EH (cell line): ENCODE measurements at places on chromosomes 12 and 14.
A peak's percentile ranks its signal among the peaks of the same experiment; 100 is the strongest.

DNA sequence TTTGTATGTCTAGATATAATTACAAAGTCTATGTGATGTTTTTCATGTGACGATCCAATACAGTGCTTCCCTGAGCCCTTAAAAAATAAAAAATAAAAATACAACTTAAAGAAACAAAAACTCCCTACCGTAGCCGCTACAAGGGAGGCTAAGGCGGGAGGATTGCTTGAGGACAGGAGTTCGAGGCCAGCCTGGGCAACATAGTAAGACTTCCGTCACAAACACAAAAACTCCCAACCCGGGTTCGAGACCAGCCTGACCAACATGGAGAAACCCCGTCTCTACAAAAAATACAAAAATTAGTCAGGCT, 669 bp upstream of the CDKN3 start:
- DNase-seq = no peak

DNA sequence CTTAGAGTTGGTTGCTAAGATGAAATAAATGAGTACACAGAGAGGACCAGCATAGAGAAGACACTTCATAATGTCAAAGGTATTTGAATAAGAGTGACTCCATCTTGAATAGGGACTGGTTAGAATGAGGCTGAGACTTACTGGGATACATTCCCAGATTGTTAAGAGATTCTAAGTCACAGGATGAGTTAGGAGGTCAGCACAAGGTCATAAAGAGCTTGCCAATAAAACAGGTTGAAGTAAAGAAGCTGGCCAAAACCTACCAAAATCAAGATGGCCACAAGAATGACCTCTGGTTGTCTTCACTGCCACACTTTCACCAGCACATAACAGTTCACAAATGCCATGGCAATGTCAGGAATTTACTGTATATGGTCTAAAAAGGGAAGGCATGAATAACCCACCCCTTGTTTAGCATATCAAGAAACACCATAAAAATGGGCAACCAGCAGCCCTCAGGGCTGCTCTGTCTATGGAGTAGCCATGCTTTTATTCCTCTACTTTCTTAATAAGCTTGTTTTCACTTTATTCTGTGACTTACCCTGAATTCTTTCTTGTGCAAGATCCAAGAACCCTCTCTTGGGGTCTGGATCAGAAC, 8.3 kb upstream of the SERPINA1 start:
- DNase-seq = peak; percentile 57

GRCh38 chr12:124901003-124901402, 13.4 kb downstream of the UBC start:
- peak; percentile 42 for DNase-seq

DNA sequence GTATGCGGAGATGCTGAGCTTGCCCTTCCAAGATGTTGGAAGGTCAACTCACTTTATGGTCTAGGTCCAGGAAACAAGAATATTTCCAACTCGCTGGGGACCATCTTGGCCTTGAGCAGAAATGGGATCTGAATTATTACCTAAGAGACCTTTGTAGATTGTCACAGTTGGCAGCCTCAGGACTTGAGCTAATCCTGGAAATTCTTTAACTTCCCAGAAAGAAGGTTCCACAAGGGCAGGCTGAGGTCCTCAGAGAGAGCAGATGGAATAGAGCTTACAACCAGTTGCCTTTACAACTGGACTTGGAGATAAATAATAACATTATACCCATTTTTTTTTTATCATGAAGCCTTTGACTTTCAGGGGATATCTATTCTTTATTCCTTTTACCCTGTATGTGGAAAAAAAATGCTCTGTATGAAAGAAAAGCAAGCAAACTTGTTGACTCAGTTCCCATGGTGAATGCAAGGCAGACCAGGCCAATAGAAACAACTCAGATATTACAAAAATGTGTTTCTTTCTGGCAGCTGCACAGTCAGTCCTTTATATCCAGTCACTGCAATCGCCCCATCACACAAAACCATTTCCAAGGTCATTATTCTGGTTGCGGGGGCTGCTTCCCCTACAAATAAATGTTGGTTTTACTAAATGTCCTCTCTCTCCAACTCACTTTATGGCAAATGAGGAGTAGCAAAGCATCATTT, 401.4 kb downstream of the ZFP36L1 start:
- peak; percentile 84 for DNase-seq

DNA sequence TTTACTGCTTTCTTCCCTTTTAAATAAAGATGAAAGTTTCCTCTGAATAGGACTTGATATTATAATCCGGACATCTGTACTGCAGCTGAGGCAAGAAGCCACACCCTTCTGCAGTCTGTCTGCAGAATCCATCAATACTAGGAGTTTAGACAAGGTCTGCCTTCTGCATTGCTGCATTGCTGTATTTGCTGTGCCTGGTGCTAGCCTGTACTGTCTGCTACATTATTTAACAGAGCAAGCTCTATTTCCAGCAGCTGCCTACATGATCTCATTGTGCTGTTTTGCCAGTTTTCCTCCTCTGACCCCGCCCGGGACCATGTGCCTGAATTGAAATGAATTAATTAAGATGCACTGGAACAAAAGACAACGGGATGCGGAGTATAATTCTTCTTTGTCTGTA, 1.7 kb downstream of the TUBA1A start:
- peak; percentile 54 for DNase-seq

- DNase-seq = no peak
Measured at GRCh38 chr12:118625050-118625675, 248.8 kb downstream of the SUDS3 start.

DNA sequence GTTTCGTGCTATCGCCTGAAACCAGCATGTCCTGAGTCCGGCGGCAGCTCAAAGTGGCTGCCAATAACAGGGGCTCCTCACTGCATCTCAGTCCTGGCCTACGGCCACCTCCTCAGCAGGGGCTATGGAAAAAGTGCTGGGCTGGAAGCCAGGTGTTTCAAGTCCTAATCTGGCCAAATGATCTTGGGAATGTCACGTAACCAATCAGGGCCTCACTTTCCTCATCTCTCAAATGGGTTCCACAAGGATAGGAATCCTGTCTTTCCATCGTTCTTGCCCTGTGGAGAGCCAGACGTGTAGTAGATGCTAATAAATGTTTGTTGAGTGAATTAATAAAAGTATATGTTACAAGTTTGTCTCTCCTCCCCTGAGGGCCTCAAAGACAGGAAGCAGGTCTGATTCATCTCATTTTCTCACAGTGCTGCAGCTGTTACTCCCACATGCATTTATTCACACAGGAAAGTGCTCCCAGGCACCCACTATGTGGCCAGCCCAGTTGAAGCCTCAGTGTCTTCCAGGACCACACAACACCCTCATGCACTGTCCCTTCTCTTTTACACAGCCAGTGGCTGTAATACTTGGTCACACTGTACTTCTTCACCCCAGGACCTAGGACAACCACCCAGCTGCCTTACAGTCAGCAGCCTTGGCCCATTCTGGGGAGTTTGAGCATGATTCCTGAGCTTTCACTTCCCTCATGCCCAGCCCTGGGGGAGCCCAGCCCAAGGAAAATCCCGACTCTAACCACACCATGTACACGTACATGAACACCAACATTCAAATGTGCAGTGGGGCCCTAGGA, 5.0 kb downstream of the CMKLR1 start:
- peak; percentile 34 for DNase-seq

- peak; percentile 76 for DNase-seq
Measured at GRCh38 chr12:11652351-11653040, 3.0 kb downstream of the ETV6 start.

DNA sequence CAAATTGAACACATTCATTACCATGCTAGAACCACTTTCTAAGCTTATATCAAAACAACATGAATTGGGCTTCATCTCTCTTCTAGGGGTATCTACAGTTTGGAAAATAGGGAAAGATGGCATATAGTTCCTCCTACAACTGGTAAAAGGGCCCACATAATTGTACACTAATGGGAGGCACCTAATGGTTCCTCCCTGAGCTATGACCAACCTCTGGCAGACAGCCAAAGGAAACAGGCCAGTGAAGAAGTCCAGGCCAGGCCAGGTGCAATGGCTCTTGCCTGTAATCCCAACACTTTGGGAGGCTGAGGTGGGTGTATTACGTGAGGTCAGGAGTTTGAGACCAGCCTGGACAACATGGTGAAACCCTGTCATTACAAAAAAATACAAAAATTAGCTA, 23.2 kb upstream of the APOF start:
- DNase-seq = no peak

- no peak for DNase-seq
Measured at GRCh38 chr12:6031001-6031400, 85.9 kb upstream of the ANO2 start.

GRCh38 chr12:107311682-107312081, 218.3 kb upstream of the CRY1 start:
- no peak for DNase-seq

GRCh38 chr12:119877639-119877948, 474 bp upstream of the CIT start:
- DNase-seq = no peak

DNA sequence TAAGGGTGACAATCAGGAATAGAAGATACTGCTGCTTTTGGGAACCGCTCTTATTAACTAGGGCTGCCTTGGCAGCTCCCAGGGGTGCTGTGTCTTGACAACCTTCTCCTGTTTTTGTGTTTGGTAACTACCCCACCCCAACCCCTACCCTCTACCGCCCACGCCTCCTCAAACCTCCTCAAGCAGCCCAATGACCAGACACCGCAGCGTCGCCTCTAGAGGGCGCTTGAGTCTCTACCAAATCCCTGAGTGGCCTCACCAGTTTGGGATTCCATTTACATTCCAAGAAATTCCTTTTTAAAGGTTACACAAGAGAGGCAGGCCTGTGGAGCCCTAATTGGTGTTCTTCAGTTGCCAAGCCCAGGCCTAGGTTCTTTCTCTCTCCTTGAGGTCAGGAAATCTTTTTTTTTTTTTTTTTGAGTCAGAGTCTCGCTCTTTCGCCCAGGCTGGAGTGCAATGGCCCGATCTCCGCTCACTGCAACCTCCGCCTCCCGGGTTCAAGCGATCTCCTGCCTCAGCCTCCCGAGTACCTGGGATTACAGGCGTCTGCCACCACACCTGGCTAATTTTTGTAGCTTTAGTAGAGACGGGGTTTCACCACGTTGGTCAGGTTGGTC, 72.4 kb upstream of the USP44 start:
- DNase-seq = peak; percentile 97

DNA sequence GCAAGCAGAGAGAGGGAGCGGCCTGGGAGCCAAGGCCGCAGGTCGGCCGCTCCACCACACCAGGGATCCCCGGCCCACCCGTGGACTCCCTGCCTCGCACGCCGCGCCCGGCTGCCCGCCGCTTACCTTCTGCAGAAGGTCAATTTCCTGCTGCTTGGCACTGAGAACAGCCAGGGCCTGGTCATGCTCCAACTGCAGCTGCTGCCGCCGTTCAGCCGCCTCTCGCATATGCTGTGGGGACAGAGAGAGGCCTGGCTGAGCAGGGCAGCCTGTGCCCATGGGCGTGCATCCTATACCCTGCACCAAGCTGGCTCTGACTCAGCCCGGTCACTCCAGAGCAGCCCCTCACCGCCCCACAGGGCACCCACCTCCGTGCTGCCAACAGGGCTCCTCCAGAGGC, 141.1 kb downstream of the PIWIL1 start:
- no peak for DNase-seq

DNA sequence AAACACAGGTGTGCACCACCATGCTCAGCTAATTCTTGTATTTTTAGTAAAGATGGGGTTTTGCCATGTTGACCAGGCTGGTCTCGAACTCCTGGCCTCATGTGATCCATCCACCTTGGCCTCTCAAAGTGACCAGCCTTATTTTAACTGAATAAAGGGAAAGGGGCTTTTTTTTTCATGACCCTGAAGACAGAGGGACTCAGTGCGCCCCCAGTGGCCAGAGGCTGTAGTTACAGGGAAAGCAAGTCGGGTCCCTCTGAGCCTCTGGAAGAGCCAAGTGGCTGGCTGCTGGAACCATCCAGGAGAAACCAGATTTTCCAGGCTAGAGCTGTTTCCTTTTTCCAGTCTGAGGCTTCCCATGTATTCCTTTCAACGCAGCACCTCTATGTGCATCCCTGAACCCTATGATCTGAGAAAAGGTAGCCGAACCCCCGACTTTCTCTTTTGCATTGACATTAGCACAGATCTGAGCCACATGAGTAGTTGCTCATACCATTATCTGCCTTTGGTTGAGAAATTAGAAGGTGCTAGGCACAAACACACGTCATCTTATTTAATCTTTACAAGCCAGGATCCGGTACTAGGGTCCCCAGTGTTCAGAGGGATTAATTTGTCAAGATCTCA, 342.7 kb downstream of the CACNA1C start:
- DNase-seq = peak; percentile 52

DNA sequence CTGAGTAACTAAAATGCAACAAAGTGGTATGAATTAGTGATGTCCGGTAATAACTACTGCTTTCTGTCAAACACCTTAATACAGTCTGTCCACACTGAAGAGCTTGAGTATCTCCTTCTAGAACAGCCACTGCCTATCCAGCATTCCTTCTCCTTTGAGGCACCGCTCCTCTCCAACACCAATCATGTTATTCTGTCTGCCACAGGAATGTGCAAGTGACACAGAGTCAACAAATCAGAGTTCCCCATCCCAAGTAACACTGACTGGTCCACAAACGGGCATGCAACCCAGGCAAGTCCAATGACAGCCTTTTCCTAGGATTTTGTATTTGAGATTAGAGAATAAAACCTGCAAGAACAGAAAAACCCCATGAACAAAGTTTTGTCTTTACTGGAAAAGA, 3.8 kb downstream of the GXYLT1 start:
- peak; percentile 81 for DNase-seq

- peak; percentile 75 for DNase-seq
Measured at GRCh38 chr12:2535583-2536204, 259.1 kb upstream of the FKBP4 start.

DNA sequence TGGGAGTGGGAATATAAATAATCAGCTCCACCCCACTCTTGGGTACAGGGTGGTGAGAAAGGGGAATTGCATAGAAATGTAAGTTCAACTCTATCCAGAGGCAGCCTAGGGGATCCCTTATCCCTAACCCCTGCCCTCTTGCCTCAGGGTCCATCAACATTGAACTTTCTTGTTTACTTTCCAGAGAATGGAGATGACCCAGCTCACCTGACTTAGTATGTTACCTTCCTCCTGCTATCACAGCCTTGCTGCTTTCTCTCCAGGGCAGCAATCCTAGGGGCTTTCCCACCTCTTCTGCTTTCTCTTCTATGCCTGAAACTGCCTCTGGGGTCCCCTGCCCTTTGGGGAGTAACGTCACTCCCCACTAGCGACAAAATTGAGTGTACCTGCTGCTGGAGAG, 2.7 kb downstream of the LRP1 start:
- no peak for DNase-seq

DNA sequence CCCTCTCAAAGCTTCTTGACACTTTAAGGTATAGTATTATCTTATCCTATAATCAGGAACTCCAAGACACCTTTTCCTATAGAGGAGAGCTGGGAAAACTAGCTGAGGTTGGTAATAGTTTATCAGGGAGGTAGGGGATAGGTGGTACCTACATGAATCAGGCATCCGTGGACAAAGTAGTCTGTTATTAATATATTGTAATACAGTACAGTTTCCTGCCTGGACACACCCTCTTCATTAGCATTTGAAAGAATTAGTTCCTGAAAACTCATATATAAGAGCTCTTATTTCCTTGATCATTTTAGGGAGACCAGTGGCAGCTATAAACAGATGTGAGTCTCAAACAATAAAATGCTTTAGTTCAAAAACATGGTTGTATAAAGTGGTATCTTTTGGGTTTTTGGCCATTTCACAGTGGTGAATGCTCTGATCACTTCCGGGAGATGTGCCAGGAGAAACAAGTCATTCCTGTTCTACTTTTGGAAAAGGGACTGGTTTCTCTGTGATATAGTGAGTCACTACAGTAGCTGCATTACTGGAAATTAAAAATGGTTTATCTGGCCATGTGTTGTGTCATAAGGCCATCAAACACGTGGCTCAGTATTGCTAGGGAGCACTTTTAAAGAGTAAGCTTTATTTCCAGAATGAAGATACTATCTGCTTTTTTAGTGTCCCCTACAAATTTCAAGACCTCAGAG, 98.1 kb downstream of the KLRB1 start:
- peak; percentile 83 for DNase-seq
